ENCODE measurements at places on chromosomes 2 and 18.

GRCh38 chr18:6755107-6755506 is 25.6 kb downstream of the ARHGAP28 start:
- no peak for DNase-seq

- DNase-seq, result peak; percentile 43
These were observed 54.1 kb downstream of the ATP8B1 start for GRCh38 chr18:57748770-57749603.

DNA sequence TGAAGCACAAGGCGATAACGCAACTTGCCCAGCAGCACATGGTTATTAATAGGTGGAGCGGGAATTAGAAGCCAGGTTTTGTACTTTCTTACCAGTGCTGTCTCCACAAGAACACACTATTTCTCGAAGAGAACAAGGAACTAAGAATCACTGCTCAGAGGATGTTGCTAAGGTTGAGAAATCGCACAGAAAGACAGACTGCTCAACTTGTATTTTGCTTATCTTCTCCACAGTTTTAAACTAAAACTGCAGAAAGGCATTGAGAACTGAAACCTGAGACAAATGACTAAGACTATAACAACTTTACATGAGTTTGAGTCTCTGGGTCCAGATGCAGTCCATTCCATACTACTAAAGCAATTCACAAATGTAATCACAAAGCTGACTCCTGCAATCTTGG is 6.2 kb downstream of the PRKD3 start:
- peak; percentile 70 for DNase-seq

DNA sequence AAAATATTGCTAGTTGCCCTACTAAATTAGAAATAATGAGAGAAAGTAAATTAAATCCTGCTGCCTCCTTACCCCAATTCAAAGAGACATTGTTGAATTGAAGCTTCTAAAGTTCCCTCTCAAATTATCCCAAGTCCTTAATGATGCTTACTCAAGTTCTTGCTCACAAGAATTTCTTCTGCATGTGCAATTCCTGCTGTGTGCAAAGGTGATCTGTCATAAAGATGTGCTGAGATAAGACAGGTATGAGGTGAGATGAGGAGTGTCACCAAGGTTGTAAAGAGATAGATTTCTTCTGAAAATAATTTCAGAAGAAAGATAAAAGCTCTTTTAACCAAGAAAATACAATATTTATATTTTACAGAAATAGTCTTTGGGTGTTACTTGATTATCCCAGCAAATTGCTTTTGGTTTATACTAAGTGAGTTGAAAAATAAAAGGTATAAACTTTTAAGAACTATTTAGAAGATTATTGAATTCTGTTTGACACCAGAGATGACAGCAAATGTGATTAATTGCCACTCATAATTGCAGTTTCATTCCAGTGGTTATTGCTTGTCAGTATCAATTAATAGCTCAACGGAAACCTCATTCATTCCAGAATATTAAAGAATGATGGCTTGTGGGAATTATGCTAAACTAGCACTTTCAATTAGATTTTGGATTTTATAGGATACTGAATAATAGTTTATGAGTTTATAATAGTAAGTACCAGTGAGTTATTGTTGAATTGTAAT is 674.3 kb downstream of the STK39 start:
- no peak for DNase-seq

GRCh38 chr2:67516362-67516761 is 119.2 kb downstream of the ETAA1 start:
- no peak for DNase-seq

DNA sequence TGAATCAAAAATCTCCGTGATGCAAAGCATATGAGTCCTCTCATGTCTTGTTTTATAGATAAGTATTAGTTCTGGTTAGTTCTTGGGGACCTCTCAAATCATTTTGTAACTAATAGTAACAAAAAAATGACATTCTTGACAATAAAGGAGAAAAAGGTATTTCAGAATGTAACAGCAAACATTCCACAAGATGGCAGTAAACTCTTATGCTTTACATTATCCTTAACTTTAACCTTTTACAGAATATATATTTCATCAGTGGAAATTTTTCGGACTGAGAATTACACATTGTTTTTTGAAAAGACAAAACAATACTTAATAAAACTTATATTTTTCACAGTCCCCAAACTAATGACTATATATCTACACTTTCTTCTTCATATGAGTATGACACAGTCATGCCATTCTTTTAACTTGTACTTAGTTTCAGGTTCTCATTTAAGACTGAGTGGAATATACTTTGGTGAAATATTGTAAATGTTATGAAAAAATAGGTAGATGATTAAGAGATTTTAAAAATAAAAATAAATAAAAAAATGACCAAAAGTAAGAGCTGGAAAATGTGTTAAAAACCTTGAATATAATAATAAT is 142.9 kb upstream of the NXPH2 start:
- peak; percentile 47 for DNase-seq

- DNase-seq, result peak; percentile 67
These were observed 86.0 kb downstream of the RBMS1 start for GRCh38 chr2:160407393-160408172.

- no peak for DNase-seq
These were observed 68.2 kb upstream of the CXCR4 start for GRCh38 chr2:136185981-136186776.

- DNase-seq, result no peak
These were observed 517.1 kb upstream of the MYT1L start for GRCh38 chr2:2848198-2848597.

DNA sequence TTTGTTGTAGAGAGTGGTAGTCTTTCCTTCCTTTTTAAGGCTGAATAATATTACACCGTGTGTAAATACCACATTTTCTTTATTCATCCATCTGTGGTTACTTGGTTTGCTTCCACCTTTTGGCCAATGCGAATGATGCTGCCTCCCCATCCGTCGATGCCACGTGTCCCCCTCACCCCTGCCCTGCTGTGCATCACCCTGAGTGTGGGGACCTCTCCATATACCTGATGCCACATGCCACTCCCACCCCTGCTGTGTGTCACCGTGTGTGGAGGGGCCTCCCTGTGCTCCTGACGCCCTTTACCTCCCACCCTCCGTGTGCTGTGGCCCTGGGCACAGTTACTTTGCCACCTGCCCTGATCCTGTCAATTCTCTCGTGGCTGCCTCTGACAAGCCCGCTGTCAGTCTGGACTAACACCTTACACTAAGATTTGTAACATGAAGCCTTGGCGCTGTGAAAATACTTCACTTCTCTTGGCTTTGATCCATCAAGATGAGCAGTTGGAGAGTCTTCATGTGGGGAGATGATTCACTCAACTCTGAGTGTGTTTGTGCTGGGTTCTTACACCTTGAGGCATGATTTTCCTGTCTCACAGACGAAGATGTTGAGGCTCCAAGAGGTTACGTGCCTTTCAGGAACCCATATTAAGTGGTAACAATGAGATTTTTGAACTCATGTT is 234.0 kb downstream of the ZNF407 start:
- DNase-seq, result no peak

DNA sequence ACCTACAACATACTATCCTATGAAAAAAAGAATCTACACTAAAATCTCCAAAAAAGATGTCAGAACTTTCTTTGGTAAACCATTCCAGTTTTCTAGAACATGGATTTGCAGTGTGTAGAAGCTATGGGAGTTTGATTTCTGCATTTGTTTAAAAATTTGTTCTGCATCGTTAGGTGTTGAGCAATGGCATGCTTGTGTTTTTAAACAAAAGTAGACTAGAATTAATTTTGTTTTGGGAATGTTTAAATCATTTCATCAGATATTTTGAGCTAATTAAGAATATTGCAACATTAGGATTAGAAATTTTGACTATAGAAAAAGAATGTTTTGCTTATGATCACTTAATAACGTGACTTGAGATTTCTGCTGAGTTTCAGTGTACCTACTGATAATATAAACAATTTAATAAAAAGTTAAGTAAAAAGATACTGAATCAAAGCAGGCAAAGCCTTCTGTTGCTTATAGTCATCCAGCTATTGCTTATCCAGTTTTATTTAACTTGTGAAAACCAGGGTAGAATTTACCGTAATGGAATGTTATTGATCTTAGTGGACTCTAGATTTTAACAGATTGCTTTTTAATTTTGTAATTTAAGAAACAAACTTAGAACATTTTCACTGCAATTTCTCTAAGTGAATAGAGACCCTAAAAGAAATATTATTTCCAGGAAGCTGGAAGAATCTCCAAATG is 7.2 kb upstream of the TMEM182 start:
- DNase-seq, result no peak

- peak; percentile 89 for DNase-seq
These were observed 398.8 kb upstream of the TRIB2 start for GRCh38 chr2:12317814-12318426.

- DNase-seq, result no peak
These were observed 61.2 kb downstream of the RALBP1 start for GRCh38 chr18:9536354-9537152.

- DNase-seq, result no peak
These were observed 248.8 kb downstream of the NRXN1 start for GRCh38 chr2:50783111-50783510.

Measured in cardiac fibroblast (primary cell).